T-helper 17 cell (primary cell): ENCODE measurements at places on chromosomes 16 and 17.

GRCh38 chr16:19130852-19131824, 17.4 kb downstream of the ITPRIPL2 start:
- H3K27me3 ChIP-seq = peaks cover 4% of the 10 kb centered on the region
- DNase-seq = no peak
- H3K27ac ChIP-seq = no peak overlapping the region
- H3K4me1 ChIP-seq = peaks cover 8% of the 10 kb centered on the region
- H3K4me3 ChIP-seq = peak overlapping the region; percentile 78

- H3K4me1 ChIP-seq = no peaks in the 10 kb centered on the region
- no peak for DNase-seq
- no peaks in the 10 kb centered on the region for H3K36me3 ChIP-seq
Measured at GRCh38 chr17:16915752-16916556, 56.0 kb downstream of the TNFRSF13B start.

GRCh38 chr17:16286947-16287562, 66.2 kb downstream of the CENPV start:
- H3K36me3 ChIP-seq = no peaks in the 10 kb centered on the region
- peak overlapping the region; percentile 84 for H3K4me3 ChIP-seq
- H3K27me3 ChIP-seq = no peaks in the 10 kb centered on the region
- peaks cover 41% of the 10 kb centered on the region for H3K4me1 ChIP-seq

- H3K27ac ChIP-seq = no peak overlapping the region
- no peak for DNase-seq
- no peak overlapping the region for H3K4me3 ChIP-seq
Measured at GRCh38 chr17:10987786-10988185, 149.9 kb upstream of the PIRT start.

GRCh38 chr17:18962494-18962815, 10.5 kb downstream of the SLC5A10 start:
- H3K4me1 ChIP-seq = peaks cover 23% of the 10 kb centered on the region
- H3K27ac ChIP-seq = peak overlapping the region; percentile 89
- no peaks in the 10 kb centered on the region for H3K27me3 ChIP-seq
- DNase-seq = no peak
- no peaks in the 10 kb centered on the region for H3K36me3 ChIP-seq

- no peak overlapping the region for H3K4me3 ChIP-seq
- peaks cover 4% of the 10 kb centered on the region for H3K36me3 ChIP-seq
- no peak overlapping the region for H3K27ac ChIP-seq
- no peak for DNase-seq
- H3K4me1 ChIP-seq = peaks cover 4% of the 10 kb centered on the region
- H3K27me3 ChIP-seq = peaks cover 14% of the 10 kb centered on the region
Measured at GRCh38 chr16:24685539-24686432, 43.7 kb upstream of the TNRC6A start.

- H3K4me1 ChIP-seq = peaks cover 46% of the 10 kb centered on the region
- H3K27me3 ChIP-seq = no peaks in the 10 kb centered on the region
- H3K36me3 ChIP-seq = no peaks in the 10 kb centered on the region
- no peak overlapping the region for H3K4me3 ChIP-seq
- peak overlapping the region; percentile 67 for H3K27ac ChIP-seq
Measured at GRCh38 chr17:77394540-77395295, 253.9 kb downstream of the SEC14L1 start.
